Panc1 (cell line): ENCODE measurements at places on chromosomes 16 and 17. TPM values are rescaled to one million over a fixed set of nuclear protein-coding genes. Genes with fewer than 3 reads are reported as not detected.

Gene C16orf96
- 0.15 TPM for total RNA-seq

Gene PGAP3
- 21.8 TPM for total RNA-seq

Gene TRIM72
- 0.08 TPM for total RNA-seq

DNA sequence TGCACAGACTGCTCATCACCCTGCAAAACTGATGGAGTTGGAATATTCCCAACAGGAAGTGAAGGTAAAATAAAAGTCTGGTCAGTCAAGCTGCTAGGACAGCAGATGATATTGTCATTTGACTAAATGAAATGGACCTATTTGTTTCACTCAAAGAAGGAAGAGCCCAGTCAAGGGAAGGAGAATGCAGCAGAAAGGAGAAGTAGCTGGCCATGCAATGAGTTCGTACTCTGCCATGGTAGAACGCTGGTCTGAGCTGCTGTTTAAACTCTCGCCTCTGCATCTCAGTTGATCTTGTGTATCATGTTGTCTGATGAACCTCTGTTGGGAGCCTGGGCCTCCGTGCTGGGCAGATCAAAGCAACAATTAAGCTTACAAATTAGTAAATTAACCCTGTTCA, 15.6 kb upstream of the YPEL2 start:
- H3K4me1 ChIP-seq = no peaks in the 10 kb centered on the region
- no peak overlapping the region for H3K27ac ChIP-seq
- no peak overlapping the region for H3K4me3 ChIP-seq
- H3K27me3 ChIP-seq = no peaks in the 10 kb centered on the region

- no peaks in the 10 kb centered on the region for H3K27me3 ChIP-seq
- no peak overlapping the region for H3K4me3 ChIP-seq
- no peaks in the 10 kb centered on the region for H3K36me3 ChIP-seq
Measured at GRCh38 chr16:78677181-78677731, 577.8 kb downstream of the WWOX start.

GRCh38 chr17:46090871-46091270, 91.8 kb downstream of the STH start:
- no peak overlapping the region for H3K27ac ChIP-seq
- no peak for DNase-seq
- H3K4me1 ChIP-seq = no peaks in the 10 kb centered on the region
- no peak overlapping the region for H3K4me3 ChIP-seq
- no peaks in the 10 kb centered on the region for H3K27me3 ChIP-seq

GRCh38 chr16:89338863-89339262, 121.4 kb downstream of the ZNF778 start:
- H3K4me3 ChIP-seq = no peak overlapping the region
- H3K27ac ChIP-seq = peak overlapping the region; percentile 73
- no peak for DNase-seq
- no peaks in the 10 kb centered on the region for H3K27me3 ChIP-seq
- H3K36me3 ChIP-seq = no peaks in the 10 kb centered on the region

DNA sequence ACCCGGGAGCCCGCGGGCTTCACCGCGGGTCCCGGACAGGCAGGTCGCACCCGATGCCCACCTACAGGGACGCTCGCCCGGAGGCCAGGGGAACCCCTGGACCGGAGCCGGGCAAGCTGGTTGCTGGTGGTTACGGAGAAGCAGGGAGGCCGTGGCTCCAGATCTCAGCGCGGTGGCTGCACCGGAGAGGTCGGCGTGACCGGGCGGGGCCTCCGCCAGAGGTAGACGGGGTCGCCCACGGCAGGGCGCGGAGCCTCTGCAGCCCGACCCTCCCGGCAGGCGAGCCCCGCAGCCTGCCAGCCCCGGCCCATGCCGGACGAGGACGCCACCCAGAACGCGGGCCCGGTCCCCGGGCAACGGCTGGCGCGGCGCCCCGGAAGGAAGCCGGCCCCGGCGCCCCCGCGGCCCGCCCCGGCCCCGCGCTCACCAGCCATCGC, 341 bp downstream of the PCYT2 start:
- H3K36me3 ChIP-seq = peaks cover 4% of the 10 kb centered on the region
- peaks cover 21% of the 10 kb centered on the region for H3K4me1 ChIP-seq
- no peaks in the 10 kb centered on the region for H3K27me3 ChIP-seq
- no peak for DNase-seq
